Fibroblast of skin of right quadriceps (primary cell): ENCODE measurements at places on chromosomes 4 and X.

DNA sequence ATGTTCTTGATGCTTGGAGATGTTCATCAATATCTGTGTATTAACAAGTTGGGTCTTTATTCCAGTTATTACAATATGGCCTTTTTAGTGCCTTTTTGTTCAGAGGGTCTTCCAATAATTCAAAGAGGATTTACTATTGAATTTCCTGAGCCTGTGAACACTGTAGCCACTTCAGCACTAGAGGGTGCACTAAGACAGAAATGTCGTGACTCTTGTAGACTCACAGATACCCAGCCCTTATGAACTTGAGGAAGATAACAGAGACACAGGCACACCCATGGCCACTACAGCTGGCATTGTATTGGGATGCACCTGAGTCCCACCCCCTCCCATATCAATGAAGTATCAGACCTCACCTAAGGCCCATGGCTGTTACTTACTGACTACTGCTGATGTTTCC, 54.4 kb upstream of the ACTRT1 start:
- peak; percentile 8 for DNase-seq

GRCh38 chr4:87118826-87119225, 101.6 kb downstream of the KLHL8 start:
- peak; percentile 84 for DNase-seq

- peak; percentile 67 for DNase-seq
Observed at GRCh38 chrX:129925305-129926092, 19.5 kb downstream of the UTP14A start.

DNA sequence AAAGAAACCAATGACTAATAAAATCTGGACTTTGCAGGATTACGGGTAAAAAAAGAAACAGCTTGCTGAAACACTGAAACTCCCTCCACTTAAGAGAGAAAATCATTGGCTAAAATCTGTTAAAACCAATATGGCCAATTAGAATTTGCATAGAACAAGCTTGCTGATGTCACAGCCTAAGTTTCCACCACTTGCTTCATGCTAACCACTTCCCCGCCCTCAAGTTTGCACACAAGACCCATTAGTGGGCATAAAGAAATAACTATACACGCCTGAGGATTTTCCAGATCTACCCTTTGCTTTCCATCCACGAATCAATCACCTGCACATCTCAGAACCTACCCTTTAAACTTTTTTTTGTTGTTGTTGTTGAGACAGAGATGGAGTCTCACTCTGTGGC, 42.7 kb upstream of the PHEX start:
- no peak for DNase-seq

DNA sequence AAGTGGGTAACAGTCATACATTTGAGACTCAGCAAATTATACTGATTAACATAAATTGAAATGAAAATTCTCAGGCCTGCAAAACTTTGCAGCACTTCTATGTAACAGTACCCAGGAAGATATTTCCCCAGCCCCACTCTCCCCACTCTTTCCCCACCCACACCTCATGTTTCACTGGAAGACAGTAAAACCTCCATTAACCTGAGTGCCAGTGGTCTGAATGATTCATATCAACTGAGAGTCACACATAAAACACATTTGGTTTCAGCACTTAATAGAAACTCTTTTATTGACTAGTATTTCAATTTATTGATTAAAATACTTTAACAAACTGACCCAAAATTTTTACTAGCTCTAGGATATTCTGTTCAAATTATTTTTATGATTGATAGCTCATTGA, 6.9 kb downstream of the CXCL6 start:
- no peak for DNase-seq

- DNase-seq = no peak
Observed at GRCh38 chrX:105451401-105451800, 230.9 kb upstream of the TEX13A start.

- no peak for DNase-seq
Observed at GRCh38 chrX:17919896-17920446, 58.9 kb upstream of the RAI2 start.

DNA sequence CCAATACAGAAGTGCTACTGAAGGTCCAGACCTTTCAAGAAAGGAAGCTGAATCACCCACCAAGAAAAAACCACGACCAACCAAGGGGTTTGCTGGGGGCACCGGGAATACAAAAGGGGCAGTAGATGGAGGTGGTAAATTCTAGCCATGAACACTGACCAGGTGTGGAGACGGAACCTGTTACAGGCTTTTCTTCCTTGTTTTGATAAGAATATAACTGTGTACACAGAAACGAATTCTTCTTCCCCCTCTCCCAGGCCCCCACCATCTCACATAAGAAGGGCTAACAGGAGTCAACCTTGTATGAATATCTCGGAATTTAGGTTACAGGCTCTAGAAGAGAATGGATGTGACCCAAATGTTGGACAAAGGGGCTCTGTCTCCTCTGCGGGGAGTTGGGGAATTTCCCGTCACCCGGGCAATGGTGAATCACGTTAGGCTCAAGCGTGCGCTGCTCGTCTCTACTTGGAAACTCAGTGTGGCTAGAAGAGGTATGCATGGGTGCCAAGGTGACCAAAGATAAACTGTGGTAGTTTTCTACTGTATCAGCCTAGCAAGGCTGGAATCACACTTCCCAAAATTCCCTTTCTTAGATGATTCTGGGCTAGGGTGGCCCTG, 87.0 kb downstream of the AFAP1 start:
- DNase-seq = no peak

- DNase-seq = no peak
Observed at GRCh38 chr4:76214177-76214675, 602 bp upstream of the SCARB2 start.

- no peak for DNase-seq
Observed at GRCh38 chr4:113625902-113626301, 135.6 kb downstream of the CAMK2D start.

GRCh38 chr4:153318696-153319320, 25.7 kb upstream of the MND1 start:
- DNase-seq = peak; percentile 57

- peak; percentile 65 for DNase-seq
Observed at GRCh38 chrX:108468486-108468885, 28.8 kb downstream of the COL4A5 start.

GRCh38 chrX:150935467-150935866, 37.0 kb upstream of the CD99L2 start:
- peak; percentile 65 for DNase-seq

DNA sequence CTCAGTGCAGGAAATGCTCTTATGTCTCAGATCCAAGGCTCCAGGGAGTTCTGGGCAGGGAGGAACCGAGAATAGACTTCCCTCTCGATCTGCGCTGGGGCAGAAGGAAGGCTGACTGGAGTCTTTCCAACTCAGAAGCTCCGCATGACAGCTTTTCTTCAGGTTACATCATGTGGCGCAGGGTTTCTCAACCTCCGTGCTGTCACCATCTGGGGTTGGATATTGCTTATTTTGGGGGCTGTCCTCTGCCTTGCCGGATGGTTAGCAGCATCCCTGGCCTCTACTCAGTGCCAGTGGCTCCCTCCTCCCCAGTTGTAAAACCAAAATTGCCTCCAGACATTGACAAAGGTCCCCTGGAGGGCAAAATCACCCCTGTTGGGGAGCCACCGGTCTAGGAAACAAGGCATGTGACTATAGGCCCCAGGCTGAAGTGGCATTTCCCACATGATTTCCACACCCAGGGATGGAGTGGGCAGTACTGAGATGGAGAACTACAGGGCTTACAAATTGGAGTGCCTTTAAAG, 21.4 kb downstream of the REELD1 start:
- DNase-seq = peak; percentile 20

DNA sequence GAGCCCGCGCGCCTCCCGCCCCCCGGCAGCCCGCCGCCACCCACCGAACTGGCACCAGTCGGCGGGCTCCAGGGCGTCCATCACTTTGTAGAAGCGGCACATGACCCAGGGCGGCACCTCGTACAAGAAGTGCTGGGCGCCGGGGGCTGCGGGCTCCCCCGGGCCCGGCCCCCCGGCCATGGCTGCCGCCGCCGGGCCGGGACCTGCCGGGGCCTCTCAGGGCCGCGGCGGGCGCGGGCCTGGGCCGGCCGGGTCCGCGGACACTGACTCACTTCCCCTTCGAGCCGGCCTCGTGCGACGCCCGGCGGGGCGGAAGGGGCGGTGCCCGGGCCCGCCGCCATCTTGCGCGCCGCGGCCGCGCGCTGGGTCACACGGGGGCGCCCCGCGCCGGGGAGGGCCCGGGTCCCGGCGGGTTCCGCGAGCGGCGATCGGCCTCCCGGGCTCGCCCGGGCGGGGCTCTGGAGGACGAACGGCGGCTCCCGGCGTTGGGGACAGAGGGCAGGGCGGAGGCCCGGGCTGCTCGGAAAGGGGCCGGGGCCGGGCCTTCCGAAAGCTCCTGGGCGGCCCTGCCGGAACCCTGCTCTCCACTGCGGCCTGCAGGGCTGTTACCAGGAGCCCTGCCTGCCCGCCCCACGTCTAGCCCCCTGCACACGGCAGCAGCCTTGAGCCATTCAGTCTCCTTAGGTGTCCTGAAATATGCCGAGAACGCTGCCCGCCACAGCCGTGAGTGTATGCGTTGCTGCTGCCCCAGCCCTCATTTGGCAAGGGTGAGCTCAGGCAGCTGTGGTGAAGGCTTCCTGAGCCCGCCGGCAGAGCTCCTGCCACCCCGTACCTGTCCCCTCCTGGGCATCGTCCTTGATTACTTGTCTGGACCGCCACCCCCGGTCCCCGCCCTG, at the start of gene IRAK1:
TSS of gene IRAK1 (minus strand) at position 270 of the 896 bp plus-strand sequence. CDS start at position 180, 90 bp downstream.
- peak; percentile 54 for DNase-seq

DNA sequence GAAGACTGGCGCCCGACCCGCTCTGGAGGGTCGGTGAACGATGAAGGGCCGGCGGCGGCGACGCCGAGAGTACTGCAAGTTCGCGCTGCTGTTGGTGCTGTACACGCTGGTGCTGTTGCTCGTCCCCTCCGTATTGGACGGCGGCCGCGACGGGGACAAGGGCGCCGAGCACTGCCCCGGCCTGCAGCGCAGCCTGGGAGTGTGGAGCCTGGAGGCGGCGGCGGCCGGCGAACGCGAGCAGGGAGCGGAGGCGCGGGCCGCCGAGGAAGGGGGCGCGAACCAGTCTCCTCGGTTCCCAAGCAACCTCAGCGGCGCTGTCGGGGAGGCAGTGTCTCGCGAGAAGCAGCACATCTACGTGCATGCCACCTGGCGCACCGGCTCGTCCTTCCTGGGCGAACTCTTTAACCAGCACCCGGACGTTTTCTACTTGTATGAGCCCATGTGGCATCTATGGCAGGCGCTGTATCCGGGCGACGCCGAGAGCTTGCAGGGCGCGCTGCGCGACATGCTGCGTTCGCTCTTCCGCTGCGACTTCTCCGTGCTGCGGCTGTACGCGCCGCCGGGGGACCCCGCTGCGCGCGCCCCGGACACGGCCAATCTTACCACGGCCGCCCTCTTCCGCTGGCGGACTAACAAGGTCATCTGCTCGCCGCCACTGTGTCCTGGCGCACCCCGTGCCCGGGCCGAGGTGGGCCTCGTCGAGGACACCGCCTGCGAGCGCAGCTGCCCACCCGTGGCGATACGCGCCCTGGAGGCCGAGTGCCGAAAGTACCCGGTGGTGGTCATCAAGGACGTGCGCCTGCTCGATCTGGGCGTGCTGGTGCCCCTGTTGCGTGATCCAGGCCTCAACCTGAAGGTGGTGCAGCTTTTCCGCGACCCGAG, 568 bp downstream of the CHST7 start:
- DNase-seq = peak; percentile 45

GRCh38 chr4:86160426-86160825, 199.4 kb downstream of the MAPK10 start:
- peak; percentile 33 for DNase-seq

DNA sequence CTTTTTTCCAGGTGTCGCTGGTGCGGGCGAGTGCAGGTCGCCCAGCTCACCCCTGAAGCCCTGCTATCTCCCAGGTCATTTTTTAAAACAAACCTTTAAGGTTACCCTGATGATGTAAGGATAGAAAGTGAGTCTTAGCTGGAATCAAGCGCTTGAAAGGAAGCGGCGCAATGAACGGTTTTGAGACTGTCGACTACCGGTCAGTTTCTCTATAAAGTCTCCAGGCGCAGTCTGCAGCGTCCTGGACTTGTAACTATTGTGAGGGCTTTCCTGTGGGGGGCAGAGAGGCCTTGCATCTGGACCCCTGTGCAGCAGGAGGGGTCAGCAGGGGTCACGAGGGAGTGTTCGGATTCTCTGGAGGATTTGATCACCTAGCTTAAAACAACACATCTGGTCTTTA, 1.6 kb downstream of the KIT start:
- DNase-seq = no peak

- no peak for DNase-seq
Observed at GRCh38 chrX:71992711-71993110, 82.1 kb downstream of the NHSL2 start.

DNA sequence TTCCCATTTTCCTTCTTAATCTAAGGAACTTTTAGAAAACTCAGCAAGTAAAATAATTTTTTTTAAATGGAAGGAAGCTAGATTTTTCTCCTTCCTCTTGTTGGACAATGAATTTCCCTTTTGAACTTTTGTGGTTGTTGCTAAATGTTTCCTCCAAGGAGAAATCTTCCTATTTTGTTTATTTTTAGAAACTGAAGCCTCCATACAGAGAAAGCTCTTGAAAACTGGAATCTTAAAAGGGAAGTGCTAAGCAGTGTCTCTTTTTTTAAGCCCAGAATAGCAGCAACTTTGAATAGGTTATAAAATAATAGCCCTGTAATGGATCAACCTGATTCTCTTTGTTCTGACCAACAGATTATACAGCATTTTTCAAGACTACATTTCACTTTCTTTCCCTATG, 15.1 kb upstream of the DCLK2 start:
- no peak for DNase-seq

DNA sequence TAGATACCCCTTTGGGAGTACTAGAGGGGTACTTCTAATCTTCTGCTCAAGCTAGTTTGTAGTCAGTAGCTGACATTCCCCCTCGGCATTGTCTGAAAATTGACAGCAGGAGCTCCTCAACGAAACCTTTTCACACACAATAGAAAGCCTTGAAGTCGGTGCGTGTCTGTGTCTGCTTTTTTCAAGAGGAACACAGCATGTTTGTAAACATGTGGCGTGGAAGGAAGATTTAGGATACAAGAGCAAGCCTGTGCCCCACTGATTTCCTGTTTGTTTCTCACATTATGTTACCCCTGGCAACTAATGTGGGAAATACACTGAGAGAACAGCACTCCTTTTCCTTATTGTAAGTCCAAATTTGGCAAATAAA, 252.6 kb downstream of the ANKRD50 start:
- DNase-seq = peak; percentile 6

GRCh38 chr4:90171491-90171890, 44.3 kb downstream of the CCSER1 start:
- DNase-seq = no peak

- DNase-seq = no peak
Observed at GRCh38 chr4:104519588-104519987, 24.9 kb upstream of the CXXC4 start.

DNA sequence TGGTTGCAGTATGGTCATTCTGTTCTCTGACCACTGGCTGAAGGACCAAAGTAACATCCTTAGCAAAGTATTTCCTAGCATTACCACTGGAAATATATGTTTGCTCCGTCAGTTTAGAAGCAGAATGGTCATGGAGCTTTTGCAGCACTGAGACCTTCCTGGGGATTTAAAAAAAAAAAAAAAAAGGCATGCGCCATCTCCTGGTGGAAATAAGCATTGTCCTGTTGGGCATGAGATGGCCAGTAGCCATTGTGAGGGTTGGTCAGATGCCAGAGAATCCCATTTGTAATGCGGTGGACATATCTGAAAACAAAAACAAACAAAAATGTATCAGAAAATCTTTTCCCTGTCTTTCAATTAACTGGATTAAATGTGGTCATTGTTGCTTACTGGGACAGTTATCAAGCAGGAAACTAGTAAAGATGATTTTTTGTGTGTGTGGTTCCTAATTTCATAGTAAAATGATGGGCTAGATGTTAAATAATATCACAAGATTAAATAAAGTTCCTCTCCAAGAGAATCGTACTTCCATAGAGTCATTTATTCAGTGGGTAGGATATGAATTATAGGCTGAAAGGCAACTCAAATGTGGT, 139.6 kb downstream of the SOWAHB start:
- peak; percentile 80 for DNase-seq
